SJSA1 (cell line): ENCODE measurements at places on chromosomes 4 and X. TPM values are rescaled to one million over a fixed set of nuclear protein-coding genes. Genes with fewer than 3 reads are reported as not detected.

The MGARP gene
- total RNA-seq = 1.6 and 6.1 TPM in 2 replicates

The XG gene
- total RNA-seq = not detected in 2 replicates

The PPM1K gene
- 17.7 and 18.0 TPM in 2 replicates for total RNA-seq

The COX7B2 gene
- not detected in 2 replicates for total RNA-seq

The NAA11 gene
- total RNA-seq = not detected in 2 replicates

The DIPK2B gene
- not detected in 2 replicates for total RNA-seq

The AFP gene
- 0.74 TPM in 1 of 2 replicates, not detected in the other for total RNA-seq

The FRG2 gene
- not detected in 2 replicates for total RNA-seq

The HPSE gene
- total RNA-seq = 6.0 and 9.6 TPM in 2 replicates

The MAMLD1 gene
- total RNA-seq = 3.7 and 11.4 TPM in 2 replicates

The SEPTIN11 gene
- total RNA-seq = 255 and 283 TPM in 2 replicates

The GPRASP1 gene
- 0.63 and 0.87 TPM in 2 replicates for total RNA-seq

The CSAG1 gene
- not detected in 2 replicates for total RNA-seq

The UGT2B11 gene
- not detected in 2 replicates for total RNA-seq

The LONRF3 gene
- total RNA-seq = 0.06 and 1.1 TPM in 2 replicates

The PCYT1B gene
- total RNA-seq = not detected in 2 replicates

The MAGEB17 gene
- total RNA-seq = 0.11 TPM in 1 of 2 replicates, not detected in the other

The AFAP1 gene
- 33.1 and 47.4 TPM in 2 replicates for total RNA-seq

The SOWAHB gene
- not detected in 2 replicates for total RNA-seq
